ENCODE measurements at places on chromosomes 1 and 21.

- no peak for DNase-seq
These were observed 109.8 kb downstream of the PATJ start for GRCh38 chr1:61851849-61852669.

DNA sequence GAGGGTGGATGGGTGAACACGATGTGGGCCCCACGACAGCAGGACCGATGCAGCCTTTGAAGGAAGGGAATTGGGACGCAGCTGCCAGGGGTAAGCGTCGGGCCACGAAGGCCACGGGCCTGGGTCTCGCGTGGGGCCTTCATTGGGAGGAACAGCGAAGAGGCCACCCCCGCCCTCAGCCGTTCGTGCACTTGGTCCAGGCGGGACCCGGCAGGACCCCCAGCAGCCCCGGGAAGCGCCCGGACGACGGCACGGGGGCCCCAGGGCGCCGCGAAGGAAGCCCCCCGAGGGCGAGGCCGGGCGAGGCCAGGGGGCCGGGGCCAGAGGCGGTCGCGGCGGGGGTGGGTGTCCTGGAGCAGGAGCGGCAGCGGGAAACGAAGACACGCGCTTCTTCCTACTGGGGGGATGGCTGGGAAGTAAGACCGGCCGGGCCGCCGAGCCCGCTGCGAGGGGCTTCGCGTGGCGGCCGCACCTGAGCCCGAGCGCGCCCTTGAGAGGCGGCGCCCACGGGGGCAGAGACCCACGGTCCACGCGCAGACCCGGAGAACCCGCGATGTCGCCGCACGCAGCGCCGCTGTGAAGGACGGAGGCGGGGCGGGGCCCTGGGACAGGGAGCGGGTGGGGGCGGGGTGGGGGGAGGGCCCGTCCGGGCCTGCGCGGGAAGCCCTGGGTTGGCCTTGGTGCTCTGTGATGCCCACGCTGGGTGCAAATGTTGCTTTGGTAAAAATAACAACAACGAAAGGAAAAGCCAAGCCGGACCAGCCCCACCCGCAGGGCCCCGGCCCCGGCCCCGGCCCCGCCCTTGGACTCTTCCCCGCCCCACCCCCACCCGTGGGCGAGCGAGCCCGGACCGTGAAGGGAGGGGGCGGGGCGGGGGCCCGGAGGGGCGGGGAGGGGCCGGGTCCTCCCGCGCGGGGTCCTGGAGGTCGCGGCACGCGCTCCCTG lies 56.0 kb upstream of the ADARB1 start:
- no peak for DNase-seq

DNA sequence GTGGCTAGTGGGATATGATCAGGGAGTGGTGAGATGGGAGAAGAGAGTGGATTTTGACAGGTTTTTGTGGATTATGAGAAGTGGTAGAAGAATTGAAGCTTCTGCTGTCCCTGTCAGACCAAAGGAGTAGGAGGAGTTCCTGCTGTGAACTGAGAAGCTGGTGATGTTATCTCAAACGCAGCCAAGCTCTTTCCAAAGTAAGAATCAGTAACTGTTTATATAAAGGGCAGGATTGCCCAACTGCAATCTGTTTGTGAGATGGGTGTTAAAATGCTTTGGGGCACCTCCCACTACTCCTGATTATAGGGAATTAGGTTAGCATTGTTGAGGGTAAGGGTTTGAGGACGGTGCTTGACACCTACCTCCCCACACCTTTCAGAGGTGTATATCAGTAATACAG lies 60.5 kb upstream of the USP25 start:
- no peak for DNase-seq

DNA sequence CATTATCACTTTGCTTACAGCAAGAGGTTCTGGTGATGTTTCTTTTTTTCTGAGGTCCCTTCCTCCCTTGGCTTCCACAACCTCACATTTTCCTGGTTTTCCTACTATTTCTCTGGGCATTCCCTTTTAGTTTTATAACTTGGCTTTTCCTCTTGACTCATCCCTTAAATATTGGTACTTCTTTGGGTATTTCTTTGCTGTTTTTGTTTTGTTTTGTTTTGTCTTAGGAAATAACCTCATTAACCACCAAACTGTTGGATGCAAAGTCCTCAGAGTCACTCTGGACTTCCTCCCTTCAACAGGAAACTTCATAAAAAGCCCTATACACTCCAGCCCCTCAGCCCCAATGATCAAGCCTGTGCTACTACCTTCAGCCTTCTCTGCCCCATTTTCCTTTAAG lies 211.1 kb downstream of the DUSP10 start:
- DNase-seq, result no peak

GRCh38 chr1:101004670-101005069 lies 20.9 kb downstream of the DPH5 start:
- no peak for DNase-seq

GRCh38 chr1:91621907-91622306 lies 121.3 kb downstream of the CDC7 start:
- DNase-seq, result no peak

DNA sequence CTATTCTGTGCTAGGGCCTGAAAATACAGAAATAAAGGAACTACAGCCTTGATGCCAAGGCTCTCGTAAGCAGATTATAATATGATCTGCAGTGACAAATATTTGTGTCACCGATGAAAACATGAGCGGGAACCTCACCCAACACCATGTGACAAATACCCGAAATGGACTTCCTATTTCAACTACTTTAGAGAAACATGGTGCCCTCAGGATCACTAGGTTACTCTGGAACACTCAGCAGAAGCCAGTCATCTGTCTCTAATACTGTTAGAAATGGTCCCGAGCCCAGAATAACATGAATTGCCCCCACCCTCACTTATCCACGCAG lies 463 bp upstream of the VAMP3 start:
- DNase-seq, result no peak

DNA sequence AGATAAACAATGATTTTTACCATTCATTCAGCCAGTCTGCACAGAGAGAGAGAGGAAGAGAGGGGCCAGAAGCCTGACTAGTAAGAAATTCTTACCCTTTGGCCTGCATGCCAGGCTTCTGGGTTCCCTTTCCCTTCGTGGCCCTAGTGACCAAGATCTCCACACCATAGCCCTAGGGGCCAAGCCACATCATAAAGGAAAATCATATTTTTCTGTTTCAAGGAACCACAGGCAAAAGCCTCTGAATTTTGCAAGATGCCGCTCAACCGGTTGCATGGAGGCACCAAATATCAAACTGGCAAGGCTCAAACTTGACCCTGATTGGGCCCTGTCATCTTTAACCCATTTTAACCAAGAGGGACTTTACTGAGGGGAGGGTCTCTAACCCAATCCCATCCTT lies 103.1 kb upstream of the SOX13 start:
- DNase-seq, result no peak

DNA sequence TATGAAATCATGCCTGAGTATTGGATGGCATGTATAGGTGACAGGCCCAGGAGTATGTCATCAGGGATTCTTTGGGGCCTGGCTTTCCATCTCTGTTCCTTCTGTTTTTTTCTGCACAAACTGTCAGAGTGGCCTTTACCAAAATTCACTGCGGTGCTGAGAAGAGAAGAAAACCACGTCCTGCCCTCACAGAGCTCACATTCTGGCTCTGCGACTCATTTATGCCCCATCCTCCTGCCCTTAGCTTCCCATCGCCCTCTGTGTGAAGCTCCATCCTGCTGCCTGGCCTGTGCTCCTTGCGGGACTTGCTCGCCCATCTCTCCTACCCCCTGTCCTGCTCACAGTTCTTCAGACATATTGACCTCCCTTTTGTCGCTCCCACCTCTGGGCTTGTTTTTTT lies 73.4 kb downstream of the HUNK start:
- no peak for DNase-seq

DNA sequence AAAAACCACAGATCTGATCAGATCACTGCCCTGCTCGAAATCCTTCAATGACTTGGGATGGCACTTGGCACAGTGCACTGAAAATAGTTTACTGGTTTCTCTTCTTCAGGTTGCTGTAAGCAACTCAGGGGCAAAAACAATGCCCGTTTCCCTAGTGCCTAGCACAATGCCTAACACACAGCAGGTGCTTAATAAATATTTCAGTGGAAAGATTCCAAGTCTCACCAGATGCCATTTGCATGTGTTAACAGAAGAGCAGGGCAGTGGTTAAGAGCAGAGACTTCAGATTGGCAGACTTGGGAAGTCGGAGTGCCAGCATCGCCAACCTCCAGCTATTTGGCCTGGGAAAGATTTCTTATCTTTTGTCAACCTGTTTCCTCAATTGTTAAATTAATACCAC lies 10.9 kb upstream of the METTL25B start:
- no peak for DNase-seq

GRCh38 chr21:17949421-17949820 lies 130.3 kb upstream of the C21orf91 start:
- DNase-seq, result no peak

GRCh38 chr1:244326757-244327156 lies 125.0 kb downstream of the ADSS2 start:
- no peak for DNase-seq

GRCh38 chr1:229170778-229171505 lies 100.0 kb upstream of the RAB4A start:
- DNase-seq, result no peak

GRCh38 chr1:231991231-231991630 lies 364.6 kb downstream of the DISC1 start:
- DNase-seq, result no peak

DNA sequence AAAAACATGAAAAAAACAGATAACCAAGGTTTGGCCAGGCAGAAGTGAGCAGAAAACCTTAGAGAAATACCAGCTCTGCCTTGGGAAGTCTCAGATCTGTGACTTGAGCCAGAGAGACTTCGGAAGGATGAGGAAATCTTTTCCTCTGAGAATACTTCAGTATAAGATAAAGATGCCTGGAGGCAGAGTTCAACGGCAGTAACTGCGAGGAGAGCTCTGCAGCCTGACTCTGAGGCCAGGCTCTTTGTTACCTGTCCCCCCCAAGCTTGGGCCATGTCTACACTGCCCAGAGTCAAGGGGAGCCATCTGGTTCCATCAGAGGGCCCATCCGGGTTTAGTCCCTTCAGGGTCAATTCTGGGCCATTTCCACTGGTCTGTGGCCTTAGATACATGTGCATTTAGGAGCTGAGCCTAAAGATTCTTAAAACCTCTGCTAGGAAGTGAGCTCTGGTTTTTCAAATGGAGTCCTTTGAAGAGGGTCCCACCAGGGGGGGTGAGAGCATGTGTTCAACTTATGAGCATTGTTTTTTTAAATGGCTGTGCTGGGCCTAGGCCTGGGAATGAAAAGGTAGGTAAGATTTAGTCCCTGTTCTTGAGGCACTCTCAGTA lies 8.7 kb downstream of the KIRREL1 start:
- DNase-seq, result no peak

DNA sequence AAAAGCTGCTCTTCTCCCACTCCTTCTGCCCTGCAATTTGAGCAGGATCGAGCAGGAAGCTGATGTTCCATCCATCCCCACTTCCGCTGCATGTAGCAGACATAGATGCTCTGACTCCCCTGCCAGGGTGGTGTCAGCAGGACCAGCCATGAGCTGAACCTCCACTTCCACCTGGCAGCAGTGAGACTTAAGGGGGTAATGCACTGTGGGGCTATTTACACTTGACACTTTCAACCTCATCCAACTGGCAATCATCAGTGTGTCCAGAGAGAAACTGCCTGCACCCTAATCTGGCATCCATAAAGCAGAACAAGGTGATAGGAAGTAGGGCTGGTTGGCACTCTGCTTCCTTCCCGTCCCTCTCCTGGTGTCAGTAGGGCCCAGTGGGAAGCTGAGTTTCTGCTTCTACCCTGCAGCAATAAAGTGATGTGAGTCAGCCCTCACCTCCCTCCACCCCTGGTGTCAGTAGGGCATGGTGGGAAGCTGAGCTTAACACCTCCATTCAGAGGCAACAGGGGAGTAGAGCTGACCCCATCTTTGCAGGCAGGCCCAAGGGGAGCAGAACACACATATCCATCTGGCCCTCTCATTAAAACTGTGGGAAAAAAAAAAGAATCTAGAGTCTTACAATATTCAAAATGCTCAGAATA lies 272.3 kb downstream of the PTPRU start:
- DNase-seq, result no peak

DNA sequence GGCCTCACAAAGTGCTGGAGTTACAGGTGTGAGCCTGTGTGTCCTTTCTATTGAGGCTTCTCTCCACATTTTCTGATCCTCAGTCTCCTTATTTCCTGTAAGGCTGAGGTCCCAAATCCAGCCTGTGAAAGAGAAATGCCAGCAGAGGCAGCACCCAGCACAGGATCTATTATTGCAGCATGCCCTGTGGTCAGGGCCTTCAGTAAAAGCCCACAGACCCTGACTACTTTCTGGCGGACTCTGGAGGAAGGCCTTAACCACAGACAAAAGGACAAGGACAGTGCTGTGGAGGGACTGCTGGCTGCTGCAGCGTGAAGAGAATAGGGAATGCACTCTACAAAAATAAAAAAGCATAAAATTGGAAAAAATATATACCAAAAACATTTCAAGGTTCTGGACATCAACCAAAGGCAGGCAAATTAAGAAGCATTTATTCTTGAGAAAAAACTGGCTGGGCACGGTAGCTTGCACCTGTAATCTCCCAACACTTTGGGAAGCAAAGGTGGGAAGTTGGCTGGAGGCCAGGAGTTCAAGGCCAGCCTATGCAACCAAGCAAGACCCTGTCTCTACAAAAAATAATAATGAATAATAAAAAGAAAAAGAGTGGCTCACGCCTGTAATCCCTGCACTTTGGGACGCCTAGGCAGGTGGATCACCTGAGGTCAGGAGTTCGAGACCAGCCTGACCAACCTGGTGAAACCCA lies 9.4 kb upstream of the PGD start:
- DNase-seq, result no peak

DNA sequence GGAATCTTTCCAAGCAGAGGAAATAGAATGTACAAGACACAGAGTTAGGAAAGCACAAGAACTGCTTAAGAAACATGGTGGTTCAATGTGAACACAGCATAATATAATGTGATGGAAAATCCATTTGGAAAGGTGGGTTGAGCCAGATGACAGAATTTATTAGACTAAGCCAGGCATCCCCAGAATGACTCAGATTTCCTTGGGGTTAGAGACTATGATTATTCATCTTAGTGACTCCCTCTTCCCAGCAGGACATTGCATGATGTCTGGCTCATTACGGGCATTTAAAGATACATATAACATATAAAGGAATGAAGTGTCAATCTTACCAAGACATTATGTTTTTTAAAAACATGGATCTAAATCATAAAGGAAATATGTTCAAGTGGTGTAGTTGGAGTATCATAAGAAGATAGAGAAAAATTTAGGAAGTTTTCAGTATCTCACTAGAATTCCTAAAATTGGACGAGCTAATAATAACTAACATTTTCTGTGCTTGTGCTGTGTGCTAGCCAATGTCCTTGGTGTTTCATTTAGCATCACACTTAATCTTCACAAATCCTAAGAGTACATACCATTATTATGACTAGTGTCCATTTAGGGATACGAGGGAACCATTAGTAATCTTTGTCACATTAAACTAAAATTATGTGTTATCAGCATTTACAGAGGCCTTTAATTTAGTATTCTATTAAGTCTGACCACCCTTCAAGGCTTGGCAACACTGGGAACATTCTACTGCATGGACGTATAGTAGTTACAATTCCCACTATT lies 41.0 kb upstream of the ST6GALNAC5 start:
- DNase-seq, result no peak

DNA sequence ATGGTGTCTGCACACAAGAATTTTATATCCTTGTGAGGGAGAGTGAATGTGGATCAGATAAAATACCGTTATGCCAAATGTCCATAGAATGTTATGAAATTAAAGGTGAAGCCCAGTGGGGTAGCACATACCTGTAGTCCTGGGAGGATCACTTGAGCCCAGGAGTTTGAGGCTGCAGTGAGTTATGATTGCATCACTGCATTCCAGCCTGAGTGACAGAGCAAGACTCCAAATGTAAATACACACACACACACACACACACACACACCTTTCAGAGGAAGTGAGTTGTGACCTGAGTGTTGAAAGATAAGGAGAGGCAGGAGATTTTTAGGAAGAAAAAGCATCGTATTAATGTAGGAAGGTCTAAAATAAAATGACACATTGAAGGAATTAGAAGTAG lies 28.1 kb upstream of the ZYG11A start:
- DNase-seq, result no peak
